ENCODE measurements at places on chromosomes 4 and X.

- DNase-seq: no peak
Measured at GRCh38 chr4:20787940-20788665, 87.8 kb downstream of the PACRGL start.

DNA sequence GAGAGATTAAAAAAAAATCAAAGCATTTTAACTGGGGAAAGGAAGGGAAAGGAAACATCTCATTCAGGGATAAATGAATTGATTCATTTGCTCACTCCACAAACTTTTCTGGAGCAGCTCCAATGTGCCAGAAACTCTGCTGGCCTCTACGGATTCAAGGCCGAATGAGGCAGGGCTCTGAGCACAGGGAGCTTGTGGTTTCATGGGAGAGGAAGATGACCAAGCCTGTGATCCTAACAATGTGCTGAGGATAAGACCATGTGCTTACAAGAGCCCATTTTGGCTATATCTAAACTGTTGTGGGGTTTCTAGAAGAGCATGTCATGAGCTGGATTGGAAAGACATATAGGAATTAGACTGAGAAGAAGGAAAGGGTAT lies 137.5 kb downstream of the ZNF674 start:
- peak; percentile 21 for DNase-seq

- DNase-seq: peak; percentile 27
Measured at GRCh38 chr4:102344520-102344953, 745 bp downstream of the SLC39A8 start.

- DNase-seq: peak; percentile 70
Measured at GRCh38 chr4:108636246-108636645, 14.2 kb upstream of the OSTC start.

- no peak for DNase-seq
Measured at GRCh38 chr4:70449220-70449619, 22.8 kb upstream of the MUC7 start.

GRCh38 chr4:165331359-165331758 lies 3.9 kb downstream of the MSMO1 start:
- DNase-seq: no peak

GRCh38 chrX:40746521-40746920 lies 11.2 kb upstream of the MED14 start:
- DNase-seq: no peak

GRCh38 chrX:344371-344901 lies 25.8 kb upstream of the GTPBP6 start:
- DNase-seq: no peak

DNA sequence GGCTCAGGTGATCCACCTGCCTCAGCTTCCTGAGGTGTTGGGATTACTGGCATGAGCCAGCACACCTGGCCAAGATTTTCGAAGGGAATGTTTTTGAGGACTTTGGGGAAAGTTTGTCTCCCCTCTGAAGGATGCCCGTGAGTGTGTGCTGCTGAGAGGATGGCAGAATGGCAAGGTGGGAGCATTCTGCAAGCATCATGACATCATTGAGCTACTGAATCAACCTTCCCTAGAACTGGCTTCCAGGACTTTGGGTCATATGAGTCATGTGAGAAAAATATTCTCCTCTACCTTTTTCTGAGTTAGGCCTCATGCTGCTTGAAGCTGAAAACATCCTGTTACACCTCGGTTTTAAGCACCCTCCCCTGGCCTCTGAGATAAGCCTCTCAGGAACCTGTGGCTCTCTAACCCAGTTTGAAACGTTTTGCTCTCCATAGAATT lies 31.0 kb downstream of the TMEM131L start:
- DNase-seq: no peak

- DNase-seq: no peak
Measured at GRCh38 chr4:105896984-105897775, 1.9 kb downstream of the NPNT start.

- no peak for DNase-seq
Measured at GRCh38 chr4:48725414-48725813, 54.7 kb downstream of the FRYL start.

DNA sequence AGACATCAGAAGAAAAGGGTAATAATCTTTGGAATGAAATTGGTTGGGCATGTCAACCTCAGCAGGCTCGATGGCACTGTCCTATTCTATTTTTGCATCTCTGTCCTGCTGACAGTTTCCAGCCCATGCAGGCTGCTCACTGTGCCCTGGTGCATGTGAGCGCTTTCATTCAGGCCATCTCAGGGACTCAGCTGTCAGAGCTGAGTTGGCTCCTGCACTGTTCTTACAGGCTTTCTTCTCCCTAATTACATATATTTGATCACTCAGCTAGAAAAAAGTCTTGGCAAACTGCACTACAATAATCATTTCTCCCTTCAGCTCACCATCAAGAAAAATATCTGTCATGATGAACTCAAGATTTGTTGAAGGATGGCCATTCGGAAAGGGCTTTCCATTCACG lies 84.7 kb downstream of the RASL11B start:
- DNase-seq: no peak

DNA sequence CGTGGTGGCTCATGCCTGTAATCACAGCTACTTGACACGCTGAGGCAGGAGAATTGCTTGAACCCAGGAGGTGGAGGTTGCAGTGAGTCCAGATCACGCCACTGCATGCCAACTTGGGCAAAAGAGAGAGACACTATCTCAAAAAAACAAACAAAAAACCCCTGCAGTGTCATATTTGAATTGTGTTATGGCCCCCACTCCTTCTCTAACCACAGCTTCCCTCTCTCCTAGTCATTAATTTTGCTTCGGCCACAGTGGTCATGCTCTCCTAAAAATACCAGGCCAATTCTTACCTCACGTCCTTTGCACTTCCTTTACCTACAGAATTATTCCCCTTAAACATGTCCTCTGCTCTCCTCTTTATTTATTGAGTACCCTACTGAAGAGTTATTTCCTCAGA lies 206.1 kb downstream of the PPP3CA start:
- no peak for DNase-seq

DNA sequence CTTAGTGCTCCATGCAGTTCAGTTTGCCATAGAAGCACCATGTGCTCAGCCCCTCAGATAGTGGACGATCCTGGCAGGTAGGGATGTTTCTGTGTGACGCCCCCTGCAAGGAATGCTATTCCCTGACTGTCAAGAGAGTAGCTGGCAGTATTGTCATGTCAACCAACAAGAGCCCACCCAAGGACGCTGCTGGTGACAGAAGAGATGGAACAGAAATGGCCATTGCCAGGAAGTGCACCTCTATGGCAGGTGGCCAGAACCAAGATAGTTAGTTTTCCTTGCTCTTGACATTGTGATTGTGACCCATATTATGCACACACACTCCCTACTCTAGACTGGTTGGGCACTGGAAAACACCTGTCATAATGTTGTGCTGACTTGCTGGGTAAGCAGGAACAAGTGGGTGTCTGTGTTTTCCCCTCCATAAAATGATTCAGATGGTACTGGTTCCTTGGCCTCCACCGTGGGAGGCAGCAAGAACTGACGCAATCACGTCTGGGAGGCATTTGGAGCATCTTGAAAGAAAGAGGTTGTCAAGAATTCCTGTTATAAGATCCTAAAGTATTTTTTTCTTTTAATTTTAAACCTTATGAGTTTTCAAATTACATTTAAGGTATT lies 507.9 kb downstream of the MID1IP1 start:
- peak; percentile 14 for DNase-seq

DNA sequence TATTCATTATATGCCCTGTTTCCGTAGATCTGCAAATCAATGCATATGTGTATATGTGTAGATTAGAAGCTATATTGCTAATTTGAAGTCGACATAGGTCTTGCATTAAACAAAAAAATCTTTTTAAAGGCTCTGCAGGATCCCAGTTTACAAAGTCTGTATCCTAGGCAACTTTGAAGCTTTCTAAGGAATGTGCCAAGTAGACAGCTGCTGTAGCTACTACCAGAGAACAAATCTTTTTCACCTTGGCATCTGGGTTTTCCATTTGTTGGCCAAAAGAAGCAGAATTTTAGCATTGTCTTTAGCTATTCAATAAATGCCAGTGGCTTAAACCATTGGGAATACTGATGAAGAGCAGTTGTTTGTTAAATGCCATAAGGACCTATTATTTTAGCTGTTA lies 88.0 kb downstream of the NAA11 start:
- DNase-seq: no peak

GRCh38 chr4:79348405-79348804 lies 22.5 kb upstream of the NAA11 start:
- DNase-seq: no peak

DNA sequence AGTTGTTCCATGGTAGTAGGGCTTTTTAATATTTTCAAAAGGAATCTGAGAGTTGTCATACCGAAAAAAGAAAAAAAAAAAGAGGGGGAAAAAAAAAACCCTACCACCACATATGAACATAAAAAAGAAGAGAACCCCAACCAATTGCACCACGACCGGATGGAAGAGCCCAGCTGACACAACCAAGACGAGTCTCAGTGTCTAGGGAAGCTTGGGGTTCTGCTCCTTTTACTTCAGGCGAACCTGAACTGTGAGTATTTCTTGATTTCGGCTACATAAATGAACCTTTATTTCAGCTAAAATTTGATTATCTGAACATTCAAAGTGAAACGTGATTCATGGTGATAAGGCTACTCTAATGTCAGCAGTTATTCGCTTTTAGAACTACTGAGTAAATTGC lies at the start of gene GPR34:
Gene GPR34, plus strand, starts transcription at position 139 of the 400 bp plus-strand sequence. CDS start 6,661 bp downstream, outside the sequence.
- DNase-seq: no peak

GRCh38 chr4:1405636-1406393 lies 427 bp downstream of the NKX1-1 start:
- DNase-seq: no peak

- DNase-seq: no peak
Measured at GRCh38 chr4:122621016-122621507, at the start of gene IL21. TSS of gene IL21 (minus strand) at chr4:122621066. CDS start at chr4:122621011, 55 bp downstream.

DNA sequence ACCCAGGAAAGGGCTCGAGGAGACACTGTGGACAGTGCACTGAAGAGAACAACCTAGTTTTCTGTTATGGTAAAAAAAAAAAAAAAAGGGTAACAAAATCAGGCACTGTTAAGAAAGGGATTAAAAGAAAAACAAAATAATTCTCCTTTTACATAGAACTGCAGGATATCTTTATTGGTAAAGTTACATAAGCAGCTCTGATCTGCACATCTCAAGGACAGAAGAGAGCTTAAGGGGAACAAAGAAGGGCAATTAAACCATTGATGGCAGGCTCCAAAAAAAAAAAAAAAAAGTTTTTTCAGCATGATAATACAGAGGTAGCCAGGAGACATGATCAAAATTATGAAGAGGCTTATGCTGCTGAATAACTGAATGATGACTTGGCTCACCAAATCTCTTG lies 85.0 kb downstream of the HDAC8 start:
- DNase-seq: no peak

- DNase-seq: no peak
Measured at GRCh38 chrX:110836982-110837381, 41.4 kb upstream of the CHRDL1 start.

DNA sequence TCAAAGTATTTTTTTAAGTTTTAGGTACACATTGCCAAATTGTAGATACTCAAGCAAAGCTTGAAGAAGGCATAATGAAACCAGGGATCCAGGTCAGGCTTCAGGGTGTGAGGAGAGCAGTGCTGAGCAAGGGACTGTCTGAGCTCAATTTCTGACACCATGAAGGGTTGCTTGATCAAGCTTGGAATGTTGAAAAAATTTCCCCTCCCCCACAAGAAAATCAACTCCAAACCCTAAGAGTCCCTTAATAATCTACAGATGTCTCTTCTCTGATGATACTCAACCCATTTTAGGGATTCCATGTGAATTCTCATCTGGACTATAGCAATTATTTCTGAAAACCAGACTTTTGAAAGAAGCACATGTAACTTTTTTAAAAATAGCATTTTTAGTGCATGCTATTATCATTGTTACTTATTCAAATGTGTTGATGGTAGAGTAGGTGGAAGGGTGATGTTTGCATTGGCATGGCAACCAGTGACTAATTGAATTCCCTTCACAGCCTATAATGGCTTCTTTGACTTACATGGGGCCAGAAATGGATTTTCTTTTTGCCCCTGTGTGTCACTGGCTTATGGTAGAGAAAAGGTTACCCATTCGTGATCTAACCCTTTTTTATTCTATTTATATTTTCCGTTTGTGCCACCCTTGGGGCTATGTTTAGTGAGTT lies 252.0 kb downstream of the FBXW7 start:
- peak; percentile 13 for DNase-seq

DNA sequence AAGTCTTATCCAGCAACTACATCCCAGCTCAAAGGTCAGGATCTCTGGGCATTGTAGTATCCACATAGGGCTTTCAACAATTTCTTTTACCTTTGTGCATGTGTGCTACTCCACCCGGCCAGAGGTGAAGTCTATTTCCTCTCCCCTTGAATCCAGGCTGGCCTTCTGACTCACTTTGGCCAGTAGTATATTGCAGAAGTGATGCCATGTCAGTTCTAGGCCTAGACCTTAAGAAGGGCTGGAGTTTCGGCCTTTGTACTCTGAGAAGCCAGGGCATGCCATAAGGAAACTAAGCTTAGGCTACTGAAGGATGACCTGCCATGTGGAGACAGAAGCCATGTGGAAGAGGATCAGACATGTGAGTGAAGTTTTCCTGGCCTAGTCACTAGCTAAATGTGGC lies 191.2 kb upstream of the ATP6AP2 start:
- no peak for DNase-seq

DNA sequence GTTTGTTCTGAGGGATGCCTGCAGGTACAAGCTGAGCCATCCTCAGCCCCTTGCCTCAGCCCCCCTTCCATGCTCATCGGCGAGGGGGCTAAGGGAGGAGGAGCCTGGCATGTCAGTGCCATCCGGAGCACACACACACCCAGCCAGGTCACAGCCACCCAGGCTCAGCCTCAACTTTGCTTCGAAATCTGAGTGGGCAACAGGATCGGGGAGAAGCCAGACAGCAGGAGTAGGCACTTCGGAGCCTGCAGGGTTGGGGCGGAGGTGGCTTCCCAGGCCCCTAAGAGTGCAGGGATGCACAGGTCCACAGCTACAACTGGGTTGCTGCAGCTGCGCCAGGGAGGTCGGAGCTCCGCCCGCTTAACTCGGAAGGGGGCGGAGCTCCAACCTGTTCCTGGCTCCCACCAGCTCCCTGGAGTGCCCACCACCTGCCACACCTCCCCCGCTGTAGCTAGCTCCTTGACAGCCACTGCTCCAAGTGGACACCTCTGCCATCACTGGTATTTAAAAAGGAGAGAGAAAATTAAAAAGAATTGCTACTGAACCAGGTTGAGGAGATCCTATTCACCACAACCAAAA lies 192.9 kb upstream of the GALNT7 start:
- no peak for DNase-seq

- DNase-seq: peak; percentile 44
Measured at GRCh38 chr4:121794505-121795188, 6.5 kb upstream of the EXOSC9 start.

GRCh38 chrX:1027133-1027532 lies 185.3 kb downstream of the CRLF2 start:
- DNase-seq: no peak

DNA sequence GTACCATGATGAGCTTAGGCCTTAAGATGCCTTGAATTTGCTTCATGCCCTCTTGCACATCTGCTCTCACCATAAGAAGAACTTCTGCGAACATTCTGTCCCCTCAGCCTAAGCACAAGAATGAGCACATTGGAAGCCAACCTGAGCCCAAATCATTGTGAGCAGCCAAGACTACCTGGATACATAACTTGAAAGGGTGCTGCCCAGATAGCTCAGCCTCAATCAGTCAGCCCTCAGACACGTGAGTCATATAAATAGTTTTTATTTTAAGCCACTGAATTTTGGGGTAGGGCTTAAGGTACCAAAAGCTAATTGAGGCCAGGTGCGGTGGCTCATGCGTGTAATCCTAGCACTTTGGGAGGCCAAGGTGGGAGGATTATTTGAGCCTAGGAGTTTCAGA lies 27.5 kb upstream of the BBS12 start:
- DNase-seq: no peak

- DNase-seq: no peak
Measured at GRCh38 chrX:78514852-78515251, 144.3 kb downstream of the RTL3 start.

Measured in fibroblast of skin of abdomen (primary cell).